Stimulated activated CD8-positive, alpha-beta memory T cell treated with anti-CD3 and anti-CD28 coated beads, Interleukin-4, amount 100 ng/mL, for 4 hours (primary cell): ENCODE measurements at places on chromosomes 7 and 10.
A peak's percentile ranks its signal among the peaks of the same experiment; 100 is the strongest.

- no peak for DNase-seq
Measured at GRCh38 chr10:89346405-89347254, 18.8 kb downstream of the IFIT3 start.

- no peak for DNase-seq
Measured at GRCh38 chr7:141679014-141679413, 23.0 kb downstream of the DENND11 start.

- no peak for DNase-seq
Measured at GRCh38 chr7:159263430-159263829, 118.8 kb upstream of the VIPR2 start.

DNA sequence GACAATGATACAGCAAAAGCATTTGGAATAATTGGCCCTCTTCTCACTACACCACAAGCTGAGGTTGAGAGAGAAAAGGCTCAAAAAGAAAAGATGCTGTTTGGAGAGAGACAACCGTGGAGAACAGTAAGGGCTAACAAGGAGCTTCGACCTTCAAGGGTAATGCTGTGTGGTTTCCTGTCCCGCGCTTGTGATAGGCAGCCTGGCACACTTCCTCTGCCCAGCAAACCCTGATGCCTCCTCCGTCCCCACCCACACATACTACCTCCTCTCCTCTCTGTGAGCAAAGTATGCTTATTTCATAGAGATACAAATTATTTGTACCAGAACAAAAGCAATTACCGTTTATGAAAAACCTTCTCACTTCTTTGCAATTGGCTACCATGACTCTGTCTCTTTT, 755.4 kb downstream of the KCNMA1 start:
- no peak for DNase-seq

- DNase-seq = no peak
Measured at GRCh38 chr10:124993736-124994451, 52.0 kb downstream of the ZRANB1 start.

- DNase-seq = no peak
Measured at GRCh38 chr10:47196691-47197090, 103.3 kb upstream of the GDF10 start.

DNA sequence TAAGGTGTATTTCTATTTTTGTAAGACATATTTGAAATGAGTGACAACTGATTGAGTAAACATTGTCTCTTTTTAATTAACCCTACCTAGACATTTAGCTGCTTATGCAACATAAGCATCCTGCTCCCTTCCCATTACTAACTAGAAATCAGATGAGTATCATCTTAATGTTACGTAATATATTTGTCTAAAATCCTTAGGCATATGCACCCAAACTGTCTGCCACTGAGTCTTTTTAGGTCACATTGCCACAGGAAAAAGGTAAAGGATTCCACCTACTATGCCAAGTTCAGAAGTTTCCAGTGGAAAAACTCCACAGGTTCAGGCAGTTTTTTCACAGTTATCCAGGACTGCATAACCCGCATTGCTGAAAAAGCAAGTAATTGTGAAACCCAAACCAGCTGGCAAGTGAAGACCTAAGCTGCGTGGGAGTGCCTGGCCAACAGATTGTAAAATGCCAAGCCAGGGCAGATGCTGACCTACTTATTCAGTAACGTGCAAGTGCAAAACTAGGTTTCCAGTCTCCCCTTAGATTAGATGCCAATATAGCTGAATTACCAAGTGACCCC, 983.7 kb downstream of the GATA3 start:
- DNase-seq = no peak

DNA sequence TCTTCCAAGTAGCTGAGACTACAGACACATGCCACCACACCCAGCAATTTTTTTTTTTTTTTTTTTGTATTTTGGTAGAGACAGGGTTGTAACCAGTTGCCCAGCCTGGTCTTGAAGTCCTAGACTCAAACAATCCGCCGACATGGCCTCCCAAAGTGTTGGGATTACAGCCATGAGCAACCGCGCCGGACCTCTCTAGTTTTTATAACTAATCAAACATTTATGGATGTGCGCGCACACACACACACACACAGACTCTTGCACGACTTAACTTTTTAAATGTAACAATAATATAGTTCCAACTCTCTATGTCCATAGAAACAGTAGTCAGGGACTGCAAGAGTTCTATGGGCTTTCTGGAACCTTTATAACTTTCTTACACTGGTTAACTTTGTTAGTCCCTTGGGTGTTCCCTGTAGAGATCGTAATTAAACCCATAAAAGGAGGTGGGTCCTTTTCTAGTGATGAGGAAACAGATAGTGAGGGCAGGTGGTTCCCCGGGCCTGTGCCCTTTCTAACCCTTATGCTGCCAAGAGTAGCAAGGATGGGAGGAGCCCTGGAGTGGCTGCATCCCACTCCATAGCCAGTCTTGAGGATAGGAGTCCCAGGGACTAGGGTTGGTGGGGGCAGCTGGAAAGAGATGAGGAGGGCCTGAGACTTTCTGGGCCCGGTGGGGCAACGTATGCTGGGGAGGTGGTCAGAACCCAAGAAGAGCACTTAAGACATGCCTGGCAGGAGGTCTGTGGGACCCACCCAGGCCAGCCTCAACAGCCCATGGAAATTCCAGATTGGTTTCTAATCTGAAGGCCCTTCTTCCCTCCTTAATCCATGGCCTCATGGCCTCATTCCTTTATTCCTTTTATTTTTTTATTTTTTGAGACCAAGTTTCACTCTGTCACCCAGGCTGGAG, 8.6 kb downstream of the MARVELD1 start:
- DNase-seq = no peak

- no peak for DNase-seq
Measured at GRCh38 chr10:119849031-119849789, 23.4 kb downstream of the MCMBP start.

- no peak for DNase-seq
Measured at GRCh38 chr7:39300276-39300675, 265.9 kb upstream of the YAE1 start.

DNA sequence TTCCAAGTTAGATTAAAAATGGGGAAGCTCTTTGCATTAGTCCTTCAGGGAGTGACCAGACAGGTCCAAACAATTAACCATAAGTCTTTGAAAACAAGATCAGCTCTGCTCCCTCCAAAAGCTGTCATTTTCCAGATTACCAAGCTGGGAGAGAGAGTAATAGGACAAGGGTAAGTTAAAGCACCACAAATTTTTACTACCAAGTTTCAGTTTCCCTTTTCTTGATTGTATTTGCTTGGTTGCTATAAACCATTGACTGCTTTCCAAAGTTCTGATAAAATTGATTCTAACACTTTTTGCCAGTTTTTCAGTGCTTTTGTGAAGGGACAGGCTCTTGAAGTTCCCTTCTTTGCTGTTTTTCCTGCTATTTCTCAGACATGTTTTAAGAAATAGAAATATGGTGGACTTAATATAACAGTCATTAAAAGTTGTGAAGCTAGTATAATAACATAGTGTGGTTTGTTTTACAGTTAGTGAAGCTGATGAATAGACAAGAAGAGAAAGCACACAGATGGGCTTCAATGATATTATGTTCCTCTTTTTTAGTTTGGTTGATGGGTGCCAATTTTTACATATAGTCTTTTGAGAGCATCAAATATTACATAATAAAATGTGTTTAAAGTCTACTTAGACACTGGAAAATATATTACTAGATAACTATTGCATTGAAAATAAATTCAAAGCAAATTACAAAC, 40.0 kb upstream of the ZNF365 start:
- no peak for DNase-seq

DNA sequence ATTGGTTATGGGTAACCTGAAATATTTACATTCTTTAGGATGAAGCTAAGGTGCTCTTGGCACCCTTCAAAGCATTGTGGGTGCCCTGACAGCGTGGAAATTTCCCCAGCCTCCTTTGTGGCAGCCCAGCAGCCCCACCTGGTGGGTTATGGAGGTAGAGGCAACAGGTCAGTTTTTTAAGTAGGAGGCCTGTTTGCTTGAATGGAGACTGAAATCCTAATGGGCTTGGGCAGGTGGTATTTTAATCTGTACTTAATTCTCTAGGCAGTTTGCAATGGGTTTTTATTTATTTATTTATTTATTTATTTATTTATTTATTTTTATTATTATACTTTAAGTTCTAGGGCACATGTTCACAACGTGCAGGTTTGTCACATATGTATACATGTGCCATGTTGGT, 139.4 kb downstream of the EPC1 start:
- peak; percentile 24 for DNase-seq

DNA sequence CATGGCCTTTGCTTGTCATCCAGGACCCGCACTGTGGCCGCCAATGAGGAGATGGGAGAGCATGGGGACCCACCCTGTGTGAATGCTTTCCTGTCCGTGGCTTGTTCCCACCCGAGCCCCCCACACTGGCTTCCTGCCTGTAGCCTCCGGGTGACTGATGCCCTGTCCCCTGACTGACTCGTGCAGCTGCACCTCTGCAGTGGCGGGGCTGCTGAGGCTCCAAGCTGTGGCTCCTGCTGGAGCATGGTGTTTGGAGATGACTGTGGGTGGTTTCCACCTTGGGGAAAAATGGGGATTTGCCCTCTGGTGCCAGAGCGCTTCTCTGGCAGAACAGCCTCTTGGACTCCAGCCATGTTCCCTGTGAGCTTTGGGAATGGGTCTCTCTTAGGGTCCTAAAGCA, 2.1 kb downstream of the CAMK1D start:
- no peak for DNase-seq

DNA sequence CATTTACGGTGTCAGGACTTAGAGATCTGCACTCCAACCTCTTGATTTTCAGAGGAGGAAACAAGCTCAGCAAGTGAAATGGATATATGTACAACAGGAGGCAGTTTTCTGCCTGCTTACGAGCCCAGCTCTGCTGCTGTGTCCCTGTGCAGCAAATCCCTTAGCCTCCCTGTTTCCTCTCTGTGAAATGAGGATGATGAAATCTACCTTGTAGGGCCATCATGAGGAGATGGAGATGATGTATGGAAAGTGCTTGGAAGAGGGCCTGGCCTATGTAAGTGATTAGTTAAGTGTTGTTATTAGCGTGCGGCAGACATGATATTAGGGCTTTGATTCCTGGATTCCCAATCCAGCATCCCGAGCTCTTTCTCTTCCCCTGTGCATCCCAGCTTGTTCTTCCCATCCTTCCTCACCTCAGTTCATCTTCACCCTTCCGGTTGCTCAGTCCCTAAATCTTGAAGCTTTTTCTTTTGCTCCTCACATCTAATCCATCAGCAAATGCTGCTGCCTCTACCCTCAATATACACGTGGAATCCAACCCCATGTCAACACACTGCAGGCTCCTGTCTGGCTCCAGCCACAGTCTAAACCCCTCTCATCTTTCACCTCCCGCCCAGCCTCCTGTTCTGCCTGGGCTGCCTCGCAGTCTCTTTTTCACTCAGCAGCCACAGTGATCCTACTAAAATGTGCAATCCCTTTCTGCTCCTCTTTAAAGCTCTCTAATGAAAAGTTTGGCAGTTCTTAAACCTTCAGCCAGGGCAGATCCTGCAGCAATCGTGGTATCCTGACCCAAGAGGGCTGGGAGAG, 113.8 kb downstream of the MARCHF5 start:
- no peak for DNase-seq
